Activated naive CD4-positive, alpha-beta T cell treated with anti-CD3 and anti-CD28 coated beads, Interleukin-2, amount 50 U/mL, for 16 hours (primary cell): ENCODE measurements at places on chromosomes 2 and 18.

DNA sequence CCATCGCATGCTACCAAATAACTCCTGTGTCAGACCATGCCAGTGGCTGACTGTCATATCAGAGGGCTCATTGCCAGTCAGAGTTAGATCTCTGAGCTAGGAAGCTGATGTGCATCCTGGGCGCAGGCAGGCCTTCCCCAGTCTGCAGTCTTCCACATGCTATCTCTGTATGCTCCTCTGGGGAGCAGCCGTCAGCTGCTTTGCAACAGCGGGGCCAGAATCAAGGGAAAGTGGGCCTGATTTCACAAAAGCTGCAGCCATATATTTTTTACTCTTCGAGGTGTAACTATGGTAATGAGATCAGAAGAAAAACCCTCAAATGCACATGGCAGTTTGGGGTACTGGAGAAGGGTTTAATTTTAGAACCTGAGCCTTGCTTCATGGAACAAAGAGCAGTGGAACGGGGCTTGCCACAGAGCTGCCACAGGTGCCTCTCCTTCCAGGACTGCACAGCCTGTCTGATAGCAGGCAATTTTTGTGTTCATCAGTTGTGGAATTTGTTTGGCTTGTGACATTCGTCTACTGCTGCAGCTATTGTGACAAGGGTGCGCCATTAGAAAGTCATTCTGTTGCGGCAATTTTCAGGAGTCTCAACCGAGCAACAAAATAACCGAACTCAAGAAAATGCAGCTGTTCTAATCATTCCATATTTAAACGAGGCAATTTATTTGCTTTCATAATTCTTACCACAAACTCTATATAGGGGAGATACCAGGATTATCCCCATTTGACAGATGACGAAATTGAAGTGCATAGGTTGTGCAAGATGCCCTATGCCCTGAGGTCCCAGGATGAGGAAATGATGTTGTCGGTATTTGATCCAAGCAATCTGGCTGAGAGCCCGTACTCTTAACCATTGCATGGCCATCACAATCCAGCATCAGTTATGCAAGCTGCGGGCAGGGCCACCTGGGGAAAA lies 109.6 kb upstream of the CYRIA start:
- DNase-seq, result no peak

GRCh38 chr18:49721981-49722380 lies 91.4 kb downstream of the ACAA2 start:
- DNase-seq, result no peak

GRCh38 chr2:238487652-238488346 lies 61.1 kb downstream of the ASB1 start:
- no peak for DNase-seq

DNA sequence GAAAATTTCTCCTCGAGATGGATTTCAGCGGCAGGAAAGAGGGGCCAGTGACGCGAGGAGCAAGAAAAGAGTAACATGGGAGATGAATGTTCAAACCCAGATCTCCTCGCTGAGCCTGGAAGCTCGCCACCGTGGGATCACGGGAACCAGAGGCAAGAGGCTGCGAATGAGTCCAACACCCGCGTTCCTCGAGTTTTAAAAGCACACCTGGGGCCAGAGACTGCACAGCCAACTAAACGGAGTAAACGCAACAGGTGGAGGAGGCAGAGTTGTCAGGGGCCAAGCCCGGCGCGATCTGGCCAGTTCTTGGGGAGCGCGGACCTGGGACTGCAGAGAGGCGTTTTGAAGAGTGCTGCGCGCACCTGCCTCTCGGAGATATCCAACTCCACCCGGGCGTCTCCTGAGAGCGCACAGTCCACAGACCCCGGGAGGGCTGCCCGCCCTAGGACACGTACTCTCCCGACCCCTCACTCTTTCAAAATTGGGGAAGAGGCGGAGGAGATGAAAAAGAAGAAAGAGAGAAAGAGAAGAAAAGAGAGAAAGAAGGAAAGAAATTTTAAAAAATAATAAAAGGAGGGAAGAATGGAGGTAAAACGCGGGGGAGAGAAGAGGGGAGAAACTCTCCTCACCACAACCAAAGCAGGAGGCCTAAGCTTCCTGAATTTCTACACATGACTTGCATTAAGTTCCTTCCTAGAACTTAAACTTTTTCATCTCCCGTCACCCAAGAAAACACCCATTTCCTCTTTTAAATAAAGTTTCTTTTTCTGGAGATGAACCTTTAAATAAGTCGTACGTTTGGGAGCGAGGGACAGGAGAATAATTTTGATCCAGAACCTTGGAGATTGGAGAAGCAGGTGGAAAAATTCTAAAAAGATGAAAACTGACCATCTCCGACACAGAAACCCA lies 5.3 kb upstream of the PAX3 start:
- DNase-seq, result no peak

- DNase-seq, result peak; percentile 74
Measured at GRCh38 chr2:160406591-160407392, 86.8 kb downstream of the RBMS1 start.

DNA sequence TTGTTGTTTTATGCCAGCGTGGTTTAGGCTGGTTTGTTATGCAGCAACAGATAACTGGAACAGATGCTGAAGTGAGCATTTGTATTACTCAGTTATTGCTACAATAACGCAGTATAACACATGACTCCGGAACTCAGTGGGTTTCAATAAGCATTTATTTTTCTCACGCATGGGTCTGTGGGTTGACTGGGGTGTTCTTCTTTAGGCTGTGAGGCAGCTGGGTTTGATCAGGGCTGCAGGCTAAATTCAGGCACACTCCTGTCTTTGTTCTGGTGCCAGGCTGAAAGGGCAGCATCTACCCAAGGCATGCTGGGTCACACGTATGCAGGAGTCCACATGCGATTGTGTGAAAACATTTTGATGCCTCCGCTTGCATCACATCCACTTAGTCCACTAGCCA lies 3.8 kb upstream of the SLC1A4 start:
- no peak for DNase-seq

DNA sequence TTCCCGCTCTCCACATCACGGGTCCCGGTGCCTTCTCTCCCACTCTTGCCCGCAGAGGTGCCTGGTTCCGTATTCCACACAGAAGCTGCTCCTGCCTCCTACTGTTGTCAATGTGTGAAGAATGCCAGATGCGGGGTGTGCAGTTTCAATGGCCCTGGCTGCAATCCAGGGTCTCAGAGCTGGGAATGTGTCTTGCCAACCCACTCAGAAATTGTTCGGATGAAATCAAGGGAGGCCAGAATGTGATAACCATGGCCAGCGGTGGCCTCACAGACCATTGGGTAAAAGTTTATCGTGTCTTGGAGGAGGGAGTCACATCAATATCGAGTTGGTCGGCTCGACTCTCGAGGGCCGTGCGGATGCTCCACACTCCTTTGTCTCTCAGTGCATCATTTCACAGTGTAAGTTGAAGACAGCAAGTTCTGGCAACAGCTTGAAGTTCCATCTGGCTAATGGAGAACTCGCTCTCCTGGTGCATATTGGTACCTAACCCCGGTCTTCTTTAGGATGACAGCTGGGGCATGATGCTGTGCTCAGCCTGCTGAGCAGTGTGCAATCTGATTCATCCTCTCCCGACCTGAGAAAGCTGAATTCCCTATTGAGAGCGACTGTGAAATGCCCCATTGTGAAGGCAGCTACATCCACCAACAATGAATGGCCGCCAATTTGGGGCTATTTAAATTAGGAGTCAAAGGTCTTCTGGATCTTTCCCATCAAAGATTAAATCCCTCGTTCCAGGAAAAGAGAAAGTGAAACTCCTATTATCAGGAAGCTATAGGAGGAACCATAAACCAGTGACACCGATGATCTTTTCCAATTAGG lies 389.0 kb downstream of the SOX11 start:
- no peak for DNase-seq

DNA sequence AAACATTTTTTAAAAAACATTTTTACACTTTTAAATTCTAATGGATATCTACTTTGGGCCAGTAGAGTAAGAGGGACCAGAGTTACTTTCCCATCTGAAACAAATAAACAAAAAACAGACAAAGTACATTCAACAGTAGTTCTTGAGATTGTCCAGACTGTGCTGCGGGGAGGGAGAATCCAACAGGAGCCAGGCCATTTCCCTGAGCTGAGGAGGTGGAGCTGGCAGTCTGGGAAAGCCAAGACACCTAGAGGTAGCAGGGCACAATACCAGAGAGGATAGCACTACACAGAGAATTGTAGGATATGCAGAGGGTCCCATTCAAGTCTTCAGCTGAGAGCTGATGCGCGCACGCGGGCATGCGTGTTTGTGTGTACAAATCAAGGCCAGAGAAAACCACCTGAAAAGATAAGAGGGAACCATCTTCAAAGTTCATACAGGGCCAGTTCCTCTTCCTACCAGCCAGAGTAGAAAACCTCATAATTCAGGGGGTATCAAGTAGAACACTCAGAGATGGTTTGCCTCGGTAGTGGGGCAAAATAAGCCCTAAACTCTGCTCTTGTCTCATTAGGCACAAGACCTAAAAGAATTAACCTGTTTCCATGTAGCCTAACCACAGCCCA lies 44.0 kb downstream of the PTRHD1 start:
- no peak for DNase-seq

- no peak for DNase-seq
Measured at GRCh38 chr2:26746934-26747333, 17.1 kb upstream of the SLC35F6 start.

GRCh38 chr2:7989823-7990222 lies 692.0 kb upstream of the ID2 start:
- DNase-seq, result no peak

- DNase-seq, result no peak
Measured at GRCh38 chr2:205775097-205775877, 93.0 kb downstream of the NRP2 start.

DNA sequence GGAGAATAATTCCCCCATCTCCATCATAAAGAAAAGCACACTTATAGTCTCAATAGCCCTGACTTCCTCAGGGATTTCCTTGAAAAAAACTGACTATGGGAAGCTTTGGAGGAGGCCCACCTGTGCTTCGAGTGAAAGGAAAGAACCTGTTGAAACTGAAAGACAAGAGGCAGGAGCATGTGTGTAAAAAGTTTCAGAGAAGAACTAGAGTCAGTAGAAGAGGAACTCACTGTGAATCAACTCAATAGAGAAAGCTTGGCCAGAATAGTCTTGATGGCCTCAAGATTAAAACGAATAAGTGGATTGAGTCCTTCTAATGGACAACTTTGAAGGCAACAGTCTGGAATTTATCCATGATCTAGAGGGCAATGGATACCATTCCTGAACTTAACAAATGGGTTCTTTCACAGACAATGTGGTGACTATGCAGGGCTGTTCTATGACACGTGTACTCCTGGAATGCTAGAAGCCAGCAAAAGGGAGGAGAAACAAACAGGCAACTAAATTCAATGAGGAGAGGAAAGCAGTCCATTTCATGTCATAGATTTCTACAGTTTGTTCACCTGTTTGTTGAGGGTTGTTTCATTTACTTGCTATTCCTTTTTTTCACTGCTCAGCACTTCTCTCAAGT lies 442.3 kb downstream of the GRB14 start:
- no peak for DNase-seq

GRCh38 chr18:73201940-73202339 lies 334.2 kb upstream of the NETO1 start:
- DNase-seq, result no peak

DNA sequence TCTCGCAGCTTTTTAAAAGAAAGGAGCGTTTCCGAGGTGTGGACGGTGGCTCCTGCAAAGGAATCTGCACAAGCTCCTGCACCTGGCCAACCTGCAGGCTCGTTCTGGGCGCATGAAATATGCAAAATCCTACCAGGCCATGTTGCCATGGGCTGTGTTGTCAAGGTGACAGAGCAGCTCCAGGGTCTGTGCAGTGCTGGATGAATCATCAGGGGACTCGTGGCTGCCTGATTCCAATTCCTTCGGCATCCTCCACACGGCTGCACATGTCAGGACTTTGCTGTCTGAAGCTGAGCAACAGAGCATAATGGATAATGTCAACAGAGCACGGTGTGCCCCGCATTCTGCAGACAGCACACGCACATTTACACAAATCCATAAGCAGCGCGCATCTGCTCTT lies 120.5 kb downstream of the EIPR1 start:
- no peak for DNase-seq

DNA sequence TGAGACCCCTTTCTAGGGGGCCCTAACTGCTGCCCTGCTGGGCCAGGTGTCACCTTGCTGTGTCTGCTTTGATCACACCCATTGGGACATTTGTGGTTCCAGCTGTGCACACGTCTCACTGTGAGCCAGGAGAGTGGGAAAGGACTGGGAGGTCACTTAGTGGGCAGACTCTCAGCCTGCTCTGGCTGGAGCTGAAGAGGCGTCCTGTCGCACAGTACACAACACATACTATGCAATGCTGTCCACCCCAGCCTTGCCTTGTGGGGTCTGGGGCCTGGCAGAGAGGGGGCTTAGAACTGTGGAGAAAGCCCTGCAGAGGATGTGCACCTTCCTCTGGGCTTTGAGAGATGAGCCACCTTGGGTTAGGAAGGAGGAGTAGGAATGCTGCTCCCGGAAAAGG lies 25.3 kb upstream of the ASPRV1 start:
- no peak for DNase-seq

- DNase-seq, result no peak
Measured at GRCh38 chr2:167103028-167103756, 214.9 kb downstream of the XIRP2 start.

- no peak for DNase-seq
Measured at GRCh38 chr18:46768166-46768921, 11.5 kb upstream of the ST8SIA5 start.
